ENCODE measurements at places on chromosomes 5 and 9.

DNA sequence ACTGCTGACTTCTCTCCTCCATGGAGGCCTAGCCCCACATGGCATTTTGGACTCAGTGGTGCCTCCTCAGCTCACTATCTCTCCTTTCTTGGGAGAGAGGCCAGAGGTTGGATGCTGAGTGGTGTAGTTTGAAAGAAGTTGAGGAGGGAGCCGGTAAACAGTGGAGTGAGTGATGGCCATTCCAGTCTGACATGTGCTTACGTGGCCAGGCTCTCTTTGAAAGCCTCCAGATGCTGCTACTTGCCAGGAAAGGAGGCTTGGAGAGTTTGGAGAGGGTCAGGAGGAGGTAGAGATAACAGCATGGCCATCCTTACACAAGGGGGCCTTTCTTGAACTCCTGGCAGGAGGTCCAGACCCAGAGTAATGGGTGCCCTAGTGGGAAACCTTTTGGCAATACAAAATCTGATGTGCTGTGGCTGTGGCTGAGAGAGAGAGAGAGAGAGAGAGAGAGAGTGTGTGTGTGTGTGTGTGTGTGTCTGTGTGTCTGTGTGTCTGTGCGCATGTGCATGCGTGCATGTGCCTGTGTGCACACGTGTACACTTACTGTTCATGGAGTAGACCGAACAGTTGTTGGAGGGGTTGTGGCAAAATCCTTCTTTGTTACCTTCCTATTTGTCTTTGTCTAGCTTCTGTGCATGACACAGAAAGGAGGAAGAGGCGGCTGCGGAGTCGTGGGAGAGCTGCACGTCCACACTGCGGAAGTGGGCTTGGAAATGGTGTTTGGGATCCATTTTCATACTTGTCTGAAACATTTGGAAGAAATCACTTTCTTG, 37.8 kb downstream of the RALGPS1 start:
- DNase-seq = no peak

DNA sequence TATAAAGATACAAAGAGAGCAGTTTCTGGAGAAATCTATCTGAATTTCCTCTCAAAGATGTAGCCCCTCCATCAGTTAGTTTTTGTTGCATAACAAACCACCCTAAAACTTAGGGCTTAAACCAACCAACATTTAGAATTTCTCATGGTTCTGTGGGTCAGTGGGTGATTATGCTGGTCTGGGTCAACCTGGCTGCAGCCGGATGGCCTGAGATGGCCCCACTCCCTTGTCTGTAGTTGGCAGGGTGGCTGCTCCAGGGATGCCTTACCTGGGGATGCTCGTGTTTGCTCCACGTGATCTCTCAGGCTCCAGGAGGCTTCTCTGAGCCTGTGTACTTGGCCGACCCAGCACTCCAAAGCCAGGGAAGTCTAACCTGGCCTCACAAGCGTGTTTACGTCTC, 139.3 kb downstream of the MVB12B start:
- no peak for DNase-seq

- DNase-seq = no peak
Observed at GRCh38 chr5:155147222-155147621, 133.7 kb downstream of the KIF4B start.

DNA sequence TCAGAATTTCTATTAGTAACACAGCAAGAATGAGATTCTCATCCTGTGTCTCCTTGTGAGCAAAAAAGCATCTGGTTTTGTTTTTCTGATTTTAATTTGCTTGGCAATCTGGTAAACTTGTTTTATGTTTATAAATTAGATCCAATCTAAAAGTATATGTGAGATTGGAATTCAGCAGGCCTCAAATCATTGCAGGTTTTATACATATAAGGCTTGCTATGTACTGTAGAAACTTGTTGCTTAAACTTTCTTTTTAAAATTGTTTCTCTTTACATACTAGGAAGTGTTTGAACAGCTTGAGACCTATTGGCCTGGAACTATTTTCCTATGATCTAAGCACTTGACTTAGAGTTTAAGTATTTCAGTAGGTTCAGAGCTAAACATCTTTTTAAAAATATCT, 1037.8 kb downstream of the NR2F1-AS1 start:
- DNase-seq = no peak

- DNase-seq = no peak
Observed at GRCh38 chr5:93883459-93883858, 142.1 kb upstream of the POU5F2 start.

DNA sequence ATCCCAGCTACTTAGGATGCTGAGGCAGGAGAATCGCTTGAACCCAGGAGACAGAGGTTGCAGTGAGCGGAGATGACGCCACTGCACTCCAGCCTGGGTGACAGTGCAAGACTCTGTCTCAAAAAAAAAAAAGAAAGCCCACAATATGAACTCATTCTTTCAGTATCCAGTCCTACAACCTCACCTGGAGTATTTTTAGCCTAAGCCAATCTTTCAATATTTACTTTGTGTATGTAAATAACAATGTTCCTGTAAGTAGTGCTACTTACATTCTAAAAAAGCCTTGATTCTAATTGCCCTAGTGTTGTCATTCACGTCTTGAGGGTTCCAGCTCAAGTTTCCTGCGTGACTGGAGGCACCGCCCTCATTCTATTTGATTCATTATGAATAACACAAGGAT, 62.0 kb downstream of the BHMT start:
- no peak for DNase-seq

DNA sequence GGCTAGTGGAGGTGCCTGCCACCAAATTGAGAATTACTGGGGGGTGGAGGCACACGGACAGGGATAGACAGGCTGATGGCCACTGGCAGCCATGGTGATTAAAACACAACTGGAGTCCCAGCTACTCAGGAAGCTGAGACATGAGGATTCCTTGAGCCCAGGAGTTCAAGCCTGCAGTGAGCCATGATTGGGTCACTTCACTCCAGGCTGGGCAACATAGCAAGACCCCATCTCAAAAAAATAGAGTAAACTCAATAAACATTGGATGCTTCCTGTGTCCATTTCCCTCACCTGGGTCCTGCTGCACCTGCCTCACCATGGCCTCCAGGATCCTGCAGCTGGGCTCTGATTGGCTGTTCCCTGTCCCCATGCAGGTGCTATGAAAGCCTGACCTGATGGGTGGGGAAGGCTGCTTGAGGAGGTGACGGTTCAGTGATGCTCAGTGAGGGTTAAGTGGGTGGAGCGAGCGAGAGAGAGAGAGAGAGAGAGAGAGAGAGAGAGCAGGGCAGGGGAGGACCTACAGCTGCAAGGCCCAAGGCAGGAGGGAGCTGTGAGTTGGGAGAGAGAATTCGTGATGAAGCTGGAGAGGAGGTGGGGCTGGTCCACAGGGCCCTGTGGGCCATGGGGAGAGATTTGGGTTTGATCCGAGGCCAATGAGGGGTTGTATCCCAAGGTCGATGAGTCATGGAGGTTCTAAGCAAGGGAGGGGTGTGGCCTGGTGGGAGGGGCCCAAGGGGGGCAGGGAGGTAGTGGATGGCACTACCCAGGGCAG, 36.7 kb upstream of the FUBP3 start:
- no peak for DNase-seq

- no peak for DNase-seq
Observed at GRCh38 chr9:20048437-20048836, 259.6 kb upstream of the SLC24A2 start.

GRCh38 chr5:148791334-148791667, 35.1 kb upstream of the ADRB2 start:
- DNase-seq = peak; percentile 18

- no peak for DNase-seq
Observed at GRCh38 chr5:23445573-23445972, 61.8 kb upstream of the PRDM9 start.

DNA sequence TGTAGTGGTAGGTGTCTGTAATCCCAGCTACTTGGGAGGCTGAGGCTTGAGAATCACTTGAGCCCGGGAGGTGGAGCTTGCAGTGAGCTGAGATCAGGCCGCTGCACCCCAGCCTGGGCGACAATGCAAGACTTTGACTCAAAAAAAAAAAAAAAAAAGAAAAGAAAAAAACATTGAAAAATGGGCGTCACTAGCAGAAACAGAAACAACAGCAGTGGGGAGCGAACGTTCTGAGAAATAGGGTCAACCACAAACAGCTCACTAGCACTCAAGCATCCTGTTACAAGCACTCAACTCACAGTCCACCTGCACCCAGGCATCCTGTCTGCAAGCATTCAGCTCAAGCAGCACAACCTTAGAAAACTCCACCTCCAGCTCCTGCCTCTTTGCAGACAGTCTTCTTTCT, 17.2 kb downstream of the TRIM14 start:
- no peak for DNase-seq

GRCh38 chr9:131276891-131277286, 579 bp upstream of the FAM78A start:
- no peak for DNase-seq

GRCh38 chr5:88287846-88288527, 19.3 kb upstream of the TMEM161B start:
- no peak for DNase-seq

- no peak for DNase-seq
Observed at GRCh38 chr5:142396436-142397038, 71.7 kb upstream of the SPRY4 start.

DNA sequence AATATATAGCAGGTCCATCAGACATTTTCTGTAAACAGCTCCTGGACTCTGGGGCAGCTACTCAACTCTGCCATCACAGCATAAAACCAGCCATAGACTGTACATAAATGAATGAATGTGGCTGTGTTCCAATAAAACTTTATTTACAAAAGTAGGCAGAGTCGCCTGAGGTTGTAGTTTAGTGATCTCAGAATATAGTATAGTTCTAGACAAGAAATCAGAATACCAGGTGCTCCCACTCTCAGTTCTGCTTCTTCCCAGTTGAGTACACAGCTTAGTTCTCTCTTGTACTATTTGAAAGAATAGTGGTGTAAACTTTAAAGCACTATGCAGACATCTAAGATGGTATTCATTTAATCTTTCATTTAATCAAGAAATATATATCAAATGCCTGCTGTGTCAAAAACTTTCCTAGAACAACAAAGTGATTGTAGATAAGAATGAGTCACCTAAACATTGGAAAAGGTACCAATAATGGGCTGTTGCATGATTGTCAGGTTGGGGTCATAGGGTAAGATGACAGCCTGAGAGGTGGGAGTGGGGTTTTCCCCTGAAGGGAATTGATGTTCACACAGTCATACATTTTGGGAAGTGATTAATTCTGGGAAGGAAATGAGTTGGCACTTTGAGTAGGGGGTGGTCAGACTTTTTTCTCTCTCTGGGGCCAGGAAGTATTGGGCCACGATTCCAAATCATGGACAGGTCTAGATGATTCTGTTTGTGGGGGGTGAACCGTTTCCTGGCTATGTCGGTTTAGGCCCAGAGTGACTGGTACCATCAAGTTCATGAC, 37.0 kb downstream of the TNFSF8 start:
- peak; percentile 95 for DNase-seq

- DNase-seq = no peak
Observed at GRCh38 chr5:10556289-10556807, 7.5 kb upstream of the ANKRD33B start.

GRCh38 chr9:2870340-2870739, 26.4 kb upstream of the PUM3 start:
- DNase-seq = no peak

DNA sequence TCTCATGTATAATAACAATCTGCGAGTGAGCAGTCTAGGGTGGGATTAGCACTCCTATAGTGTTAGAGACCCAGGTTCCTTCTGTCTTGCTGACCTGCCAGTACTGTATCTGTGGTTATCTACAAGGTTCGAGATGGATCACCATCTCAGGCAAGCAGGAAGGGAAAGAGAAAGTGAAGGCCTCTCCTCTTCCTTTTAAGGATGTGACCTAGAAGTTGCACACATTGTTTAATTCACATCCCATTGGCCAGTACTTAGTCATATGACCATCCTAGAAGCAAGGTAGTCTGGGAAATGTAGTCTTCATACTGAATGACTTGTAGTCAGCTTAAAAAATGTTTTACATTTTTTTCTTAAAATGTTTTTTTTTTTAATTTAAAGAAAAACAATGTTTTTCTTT, 168.6 kb downstream of the CARTPT start:
- DNase-seq = peak; percentile 74

DNA sequence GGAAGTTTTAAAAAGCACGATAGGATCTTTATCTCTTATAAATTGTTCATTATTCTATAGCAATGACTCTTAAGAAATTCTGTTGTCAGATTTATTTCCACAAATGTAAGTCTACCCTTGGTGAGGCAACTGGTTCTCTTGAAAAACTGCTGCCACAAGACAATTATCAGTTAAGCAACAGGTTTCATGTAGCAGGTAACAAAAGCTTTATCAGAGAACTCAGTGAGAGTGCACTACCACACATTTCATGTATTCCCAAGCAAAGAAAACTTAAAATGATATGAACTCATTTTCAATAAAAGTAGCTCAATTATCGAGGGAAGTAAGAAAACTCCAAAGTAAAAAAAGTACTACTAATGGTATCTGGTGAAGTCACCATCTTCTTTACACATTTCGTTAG, 9.4 kb downstream of the NR6A1 start:
- DNase-seq = no peak

DNA sequence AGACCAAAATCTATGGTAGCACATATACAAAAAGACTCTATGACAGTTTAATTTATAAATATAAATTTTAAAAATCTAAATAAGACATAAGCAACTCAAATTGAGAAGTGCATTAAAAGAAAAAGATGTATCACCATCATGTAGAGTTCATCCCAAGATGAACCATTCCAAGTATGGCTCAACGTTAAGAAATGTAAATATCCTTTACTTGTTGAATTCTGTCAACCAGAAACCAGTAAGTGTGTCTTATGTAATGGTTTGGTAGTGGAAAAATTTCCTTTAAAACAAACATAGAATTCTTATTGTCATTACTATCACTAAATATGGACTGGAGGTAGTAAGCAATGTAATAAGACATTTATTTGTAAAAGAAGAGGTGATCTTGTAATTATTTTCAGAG, 87.3 kb downstream of the YIPF5 start:
- DNase-seq = no peak

DNA sequence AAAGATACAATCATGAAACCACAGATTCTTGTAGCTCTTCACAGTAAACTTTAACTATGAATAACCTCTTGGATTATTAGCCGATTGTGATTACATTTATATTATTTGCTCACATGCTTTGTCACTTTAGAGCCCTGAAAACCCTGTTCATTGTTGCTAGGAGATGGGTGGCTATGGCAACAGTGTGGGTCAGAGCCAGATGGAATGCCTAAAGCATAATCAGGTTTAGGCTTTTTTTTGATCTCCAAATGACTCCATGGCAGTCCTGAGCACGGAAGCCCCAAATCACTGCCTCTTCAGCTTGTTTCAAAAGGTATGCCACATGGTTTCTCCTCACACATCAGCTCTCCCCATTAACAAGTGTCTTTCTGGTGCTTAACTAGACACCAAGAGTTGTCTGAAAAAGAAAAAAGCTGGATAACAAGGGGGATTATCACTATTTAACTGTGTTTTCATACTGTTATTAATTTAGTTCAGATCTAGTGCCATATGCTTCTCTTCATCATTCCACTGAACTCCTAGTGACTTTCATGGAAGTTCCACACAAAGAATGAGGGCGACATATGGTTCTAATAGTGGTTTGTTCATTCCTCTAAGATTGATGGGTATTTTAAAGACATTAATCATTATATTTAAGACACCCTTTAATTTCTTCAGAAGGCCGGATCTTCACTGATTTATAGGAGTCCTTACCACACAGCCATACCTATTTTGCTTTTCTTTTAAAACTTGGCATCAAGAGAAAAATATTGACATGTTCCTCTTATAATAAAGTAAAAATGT, 88.8 kb upstream of the PAM start:
- no peak for DNase-seq
